ENCODE measurements at places on chromosomes 3 and 15.

- no peak for DNase-seq
These were observed 289.3 kb upstream of the RORA start for GRCh38 chr15:61518191-61518950.

DNA sequence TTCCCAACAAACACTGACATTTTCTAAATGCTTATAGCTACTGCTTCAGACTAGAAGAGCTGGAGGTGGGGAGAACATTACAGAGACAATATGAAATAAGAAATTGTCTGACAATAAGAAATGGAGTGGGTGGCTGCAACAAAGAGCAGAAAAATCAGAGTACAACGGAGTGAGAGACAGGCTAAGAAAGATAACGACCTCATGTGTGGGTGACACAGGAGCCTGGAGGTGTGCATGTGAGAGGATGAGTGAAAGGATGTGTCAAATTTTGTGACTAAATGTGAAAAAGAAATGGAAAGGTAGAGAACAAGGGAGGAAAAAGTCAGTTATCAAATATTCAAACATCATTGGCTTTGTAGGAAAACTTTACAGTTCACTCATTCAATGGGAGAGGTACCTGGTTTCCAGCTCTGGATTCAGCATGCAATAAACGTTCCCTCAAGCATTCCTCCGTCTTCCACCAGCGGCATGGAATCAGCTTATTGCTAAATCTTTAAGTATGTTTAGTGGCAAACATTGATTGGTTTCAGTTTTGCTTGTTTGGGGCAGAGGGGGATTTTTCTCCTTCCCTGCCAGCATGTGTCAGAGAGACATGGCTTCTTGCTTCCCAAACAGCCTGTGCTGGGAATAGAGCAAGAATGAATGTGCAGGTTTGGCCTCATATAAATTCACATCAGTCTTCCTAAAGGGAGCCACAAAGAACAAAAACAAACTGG, 103.8 kb upstream of the CHRM5 start:
- no peak for DNase-seq

- DNase-seq: no peak
These were observed 294.2 kb upstream of the SEMA6D start for GRCh38 chr15:47422881-47423665.

- DNase-seq: no peak
These were observed 49.1 kb downstream of the IQCH start for GRCh38 chr15:67303490-67304363.

GRCh38 chr3:171807806-171808205, 2.5 kb downstream of the PLD1 start:
- no peak for DNase-seq

DNA sequence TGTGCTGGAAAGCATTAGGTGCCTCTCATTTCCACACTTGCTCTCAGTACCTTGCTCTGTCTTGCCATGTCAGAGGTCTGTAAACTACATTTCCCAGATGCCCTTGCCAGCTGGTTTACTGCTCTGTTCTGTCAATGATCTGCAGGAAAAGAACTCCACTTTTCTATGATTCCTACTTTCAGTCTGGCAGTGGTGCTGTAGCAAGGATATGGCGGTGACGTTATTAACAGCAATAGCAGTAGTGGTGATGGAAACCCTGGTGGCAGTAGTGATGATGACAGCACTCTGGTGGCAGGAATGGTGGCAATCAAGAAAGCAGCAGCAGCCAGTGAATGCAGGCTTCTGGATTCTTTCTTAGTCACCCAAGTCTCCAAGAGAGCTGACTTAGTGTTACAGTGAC, 665.2 kb downstream of the DIPK2A start:
- DNase-seq: no peak

DNA sequence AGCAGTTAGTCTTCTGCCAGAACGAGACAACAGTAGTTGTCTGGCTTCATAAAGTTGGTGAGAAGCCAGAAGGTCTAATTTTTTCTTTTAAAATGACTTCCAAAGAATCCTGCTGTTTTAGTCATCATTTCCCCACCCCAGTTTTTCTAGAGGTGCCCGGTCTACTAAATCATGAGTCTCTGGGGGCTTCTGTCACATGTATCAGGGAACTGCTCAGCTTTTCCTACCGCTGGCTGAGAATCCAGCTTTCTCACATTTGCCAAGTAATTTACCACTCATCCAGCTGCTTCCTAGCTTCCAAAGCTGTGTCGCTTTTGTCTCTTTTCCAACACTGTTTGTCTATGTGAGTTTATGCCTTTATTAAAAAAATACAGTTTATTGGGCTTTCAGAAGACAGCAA, 183.3 kb downstream of the NSUN3 start:
- no peak for DNase-seq

- no peak for DNase-seq
These were observed 9.5 kb downstream of the EDEM1 start for GRCh38 chr3:5197022-5197421.

DNA sequence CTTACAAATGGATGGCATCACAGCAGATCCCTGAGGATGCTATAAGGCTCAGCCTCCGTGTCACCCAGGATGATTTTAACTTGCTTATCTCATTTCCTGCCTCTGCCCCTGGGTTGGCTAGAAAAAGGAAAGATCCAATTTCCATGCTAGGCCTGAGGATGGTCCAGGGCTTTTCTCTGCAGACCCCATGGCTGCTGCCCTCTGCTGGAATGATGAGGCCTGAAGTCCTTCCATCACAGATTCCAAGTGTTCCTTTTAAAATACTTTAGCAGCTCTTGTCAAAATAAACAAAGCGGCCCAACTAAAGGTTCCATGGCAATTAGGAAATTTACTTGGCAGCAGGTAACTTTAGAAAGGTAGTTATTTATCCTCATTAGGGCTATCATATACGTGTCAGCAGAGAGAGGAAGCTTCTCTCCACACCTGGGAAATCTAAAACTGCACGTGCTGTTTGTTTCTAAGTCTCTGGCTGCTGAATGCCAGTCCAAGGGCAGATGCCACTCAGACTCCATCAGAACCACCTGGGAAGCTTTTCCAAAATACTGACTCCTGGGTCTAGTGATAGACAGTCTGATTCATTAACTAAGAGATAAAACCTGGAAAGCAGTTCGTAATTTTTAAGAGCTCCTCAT, 401.9 kb upstream of the IL12A start:
- no peak for DNase-seq
